Smooth muscle cell of trachea (primary cell): ENCODE measurements at places on chromosomes 16 and 17. TPM values are rescaled to one million over a fixed set of nuclear protein-coding genes. Genes with fewer than 3 reads are reported as not detected.

Gene SCGB1C2
- not detected in 2 replicates for total RNA-seq

Gene AGRP
- not detected in 2 replicates for total RNA-seq

Gene ATP1B2
- 0.17 TPM in 1 of 2 replicates, not detected in the other for total RNA-seq

Gene MLLT6
- total RNA-seq, result 23.7 and 27.6 TPM in 2 replicates

Gene ZG16
- total RNA-seq, result not detected in 2 replicates

Gene FA2H
- total RNA-seq, result not detected in 2 replicates

Gene SPATA32
- not detected in 2 replicates for total RNA-seq

Gene HEATR9
- total RNA-seq, result not detected in 2 replicates

Gene ATP2A3
- 3.2 and 6.9 TPM in 2 replicates for total RNA-seq

Gene FAM20A
- total RNA-seq, result 16.9 and 25.1 TPM in 2 replicates

Gene MPO
- 0.15 and 0.17 TPM in 2 replicates for total RNA-seq

Gene PAM16
- 15.7 and 16.0 TPM in 2 replicates for total RNA-seq

Gene GNG13
- not detected in 2 replicates for total RNA-seq

Gene CLEC16A
- 21.7 and 23.1 TPM in 2 replicates for total RNA-seq

Gene SLFN14
- total RNA-seq, result not detected in 2 replicates

Gene CRYM
- 1.6 and 2.3 TPM in 2 replicates for total RNA-seq

Gene ITGAD
- not detected in 2 replicates for total RNA-seq

Gene TOM1L1
- total RNA-seq, result 15.1 and 19.3 TPM in 2 replicates

Gene PRAC1
- total RNA-seq, result not detected in 2 replicates

Gene JPH3
- not detected in 2 replicates for total RNA-seq

Gene KRTAP29-1
- not detected in 2 replicates for total RNA-seq

Gene SAMD14
- total RNA-seq, result 0.87 and 2.2 TPM in 2 replicates

Gene SLC35B1
- 39.9 and 45.5 TPM in 2 replicates for total RNA-seq
